EL (cell line): ENCODE measurements at places on chromosomes 2 and 18.

DNA sequence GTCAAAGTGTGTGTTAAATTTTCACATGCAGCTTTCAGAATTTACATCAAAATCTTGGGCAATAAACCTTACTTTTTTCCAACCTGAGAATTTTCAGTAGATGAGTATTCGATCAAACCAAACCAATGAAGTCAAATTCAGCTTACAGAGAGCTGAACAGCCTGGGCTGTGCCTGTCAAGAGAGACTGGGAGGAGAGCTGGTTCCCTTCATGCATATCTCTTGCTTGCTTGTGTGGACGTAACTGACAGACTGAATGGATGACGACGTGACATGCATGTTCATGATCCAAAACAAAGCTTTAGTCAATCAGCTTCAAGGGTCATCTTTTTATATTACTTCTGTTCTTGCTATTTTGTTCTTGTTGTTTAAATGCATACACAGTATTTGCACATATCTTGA is 145.2 kb downstream of the GALNT3 start:
- DNase-seq, result no peak

- no peak for DNase-seq
Observed at GRCh38 chr2:15812187-15812780, 128.1 kb upstream of the MYCN start.

- no peak for DNase-seq
Observed at GRCh38 chr18:6653880-6654279, 75.6 kb upstream of the ARHGAP28 start.

DNA sequence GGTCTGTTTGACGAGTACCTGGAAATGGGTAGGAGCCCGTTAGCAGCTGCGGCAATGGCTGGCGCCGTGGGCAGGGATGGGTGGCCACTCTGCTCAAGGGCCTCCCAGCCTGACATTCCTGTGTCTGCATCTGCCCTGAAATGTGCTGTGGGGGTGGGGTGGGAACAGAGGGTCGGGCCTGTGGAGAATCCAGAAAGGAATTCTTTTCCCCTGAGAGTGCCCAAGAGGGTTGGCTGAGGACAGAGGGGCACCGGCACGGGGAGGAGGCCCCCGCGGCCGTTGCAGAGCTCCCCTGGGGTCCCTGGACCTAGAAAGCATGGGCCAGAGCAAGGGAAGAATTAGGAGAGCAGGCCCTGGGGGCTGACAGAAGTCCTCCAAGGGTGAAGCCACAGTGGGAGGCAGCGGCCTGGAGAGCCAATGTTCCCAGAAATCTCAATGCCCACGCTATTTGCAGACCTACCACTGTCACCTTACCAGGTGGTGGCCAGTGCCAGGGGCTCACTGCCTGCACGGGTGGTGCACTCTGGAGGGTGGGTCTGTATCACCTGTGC is 27.8 kb downstream of the ANO7 start:
- peak; percentile 34 for DNase-seq

DNA sequence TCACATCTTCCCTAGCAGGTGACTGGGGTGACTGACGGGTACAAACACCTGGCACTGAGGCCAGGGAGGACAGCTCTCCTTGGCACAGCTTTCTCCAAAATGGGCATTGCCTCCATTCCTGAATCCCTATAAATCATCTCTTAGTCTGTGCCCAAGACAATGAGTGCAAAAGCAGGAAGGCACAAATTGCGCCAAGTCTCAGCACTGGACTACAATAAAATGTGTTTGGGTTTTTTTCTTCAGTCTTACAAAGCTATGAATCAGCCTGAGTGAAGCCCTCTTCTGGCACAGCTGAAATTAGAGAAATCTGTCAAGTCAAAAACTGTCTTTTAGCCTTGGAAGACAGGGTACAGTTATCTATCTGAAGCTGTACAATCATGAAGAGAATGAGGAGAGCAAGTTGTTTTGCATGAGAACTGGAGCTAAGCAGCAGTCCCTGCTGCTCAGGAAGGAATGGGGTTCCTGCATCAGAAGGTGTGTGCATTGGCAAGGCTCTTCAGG is 90.8 kb downstream of the EPB41L3 start:
- no peak for DNase-seq
